Stimulated activated CD4-positive, alpha-beta T cell treated with anti-CD3 and anti-CD28 coated beads, Interleukin-15, amount 100 ng/mL, for 24 hours (primary cell): ENCODE measurements at places on chromosomes 12 and 14.
A peak's percentile ranks its signal among the peaks of the same experiment; 100 is the strongest.

DNA sequence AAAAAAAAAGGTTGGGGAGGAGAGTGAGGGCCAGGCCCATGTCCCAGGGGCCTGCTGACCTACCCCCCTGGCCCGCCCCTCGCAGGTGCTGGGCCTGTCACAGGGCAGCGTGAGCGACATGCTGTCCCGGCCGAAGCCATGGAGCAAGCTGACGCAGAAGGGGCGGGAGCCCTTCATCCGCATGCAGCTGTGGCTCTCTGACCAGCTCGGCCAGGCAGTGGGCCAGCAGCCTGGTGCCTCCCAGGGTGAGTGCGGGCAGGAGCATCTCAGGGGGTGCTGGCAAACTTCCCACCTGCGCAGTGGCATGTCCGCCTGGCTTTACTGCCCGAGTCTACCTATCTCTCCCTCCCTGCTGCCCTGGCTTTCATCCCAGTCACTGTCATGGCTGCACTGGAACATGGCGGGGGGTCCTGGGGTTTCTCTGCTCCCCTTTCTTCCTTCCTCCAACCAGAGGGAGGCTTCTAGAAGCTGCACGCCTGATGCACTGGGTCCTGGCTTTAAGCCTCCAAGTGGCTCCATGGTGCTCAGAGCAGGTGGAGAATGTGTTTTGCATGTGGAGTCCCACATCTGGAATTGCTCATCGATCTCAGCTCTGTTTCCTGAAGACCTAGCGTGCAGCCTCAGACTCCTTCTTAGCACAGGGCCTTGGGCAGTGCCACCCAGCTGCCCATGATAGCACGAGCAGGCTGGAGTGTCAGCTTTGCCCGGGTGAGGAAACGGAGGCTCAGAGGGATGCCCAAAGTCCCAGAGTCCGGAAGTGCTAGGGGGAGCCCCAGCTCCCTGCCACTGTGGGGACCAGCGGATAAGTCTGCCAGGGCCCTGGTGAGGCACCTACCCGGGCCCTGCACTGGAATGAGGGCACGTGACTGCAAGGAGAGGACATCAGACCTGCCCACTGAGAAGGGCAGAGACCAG lies 46.3 kb downstream of the PHETA1 start:
- no peak for DNase-seq

DNA sequence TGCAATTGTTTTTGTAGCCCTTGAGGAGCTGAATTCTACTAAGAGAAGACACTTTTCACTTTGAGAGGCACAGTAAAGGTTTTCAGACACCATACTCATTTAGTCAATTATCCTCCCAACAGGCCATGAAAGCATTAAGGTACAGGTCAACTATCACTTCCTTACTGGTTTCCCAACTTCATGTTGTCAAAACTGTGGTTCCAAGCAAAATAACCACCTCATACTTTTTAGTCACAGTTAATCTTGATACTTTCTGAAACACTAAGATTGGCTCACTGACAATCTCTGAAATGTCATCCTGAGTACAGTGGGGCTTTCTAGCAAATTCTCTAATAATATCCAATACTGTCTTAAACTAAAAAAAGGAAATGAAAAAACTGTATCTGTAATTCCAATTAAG lies 71.7 kb downstream of the SLC2A13 start:
- DNase-seq, result no peak

- no peak for DNase-seq
Observed at GRCh38 chr12:91986084-91986483, 159.6 kb downstream of the BTG1 start.

DNA sequence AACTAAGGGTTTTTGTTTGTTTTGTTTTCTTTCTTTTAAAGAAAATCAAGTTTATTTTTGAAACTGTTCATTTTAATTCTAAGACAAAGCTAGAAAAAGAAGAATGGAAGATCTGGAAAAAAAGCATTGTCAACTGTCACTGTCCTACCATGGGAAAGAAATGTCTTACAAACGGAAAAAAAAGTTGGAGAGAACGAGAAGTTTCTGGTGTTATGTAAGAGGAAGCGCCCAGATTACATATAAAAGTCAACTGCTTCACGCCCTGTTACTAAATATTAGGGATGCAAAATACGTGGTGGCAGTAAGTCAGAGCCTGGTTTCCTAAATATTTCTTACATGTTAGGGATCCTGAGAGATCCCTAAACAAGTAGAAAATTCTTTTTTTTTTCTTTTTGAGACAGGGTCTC lies 14.3 kb upstream of the FBXL14 start:
- no peak for DNase-seq

- no peak for DNase-seq
Observed at GRCh38 chr14:58972233-58973017, 216.0 kb upstream of the DAAM1 start.

GRCh38 chr14:70735043-70735442 lies 74.3 kb downstream of the MAP3K9 start:
- DNase-seq, result no peak

DNA sequence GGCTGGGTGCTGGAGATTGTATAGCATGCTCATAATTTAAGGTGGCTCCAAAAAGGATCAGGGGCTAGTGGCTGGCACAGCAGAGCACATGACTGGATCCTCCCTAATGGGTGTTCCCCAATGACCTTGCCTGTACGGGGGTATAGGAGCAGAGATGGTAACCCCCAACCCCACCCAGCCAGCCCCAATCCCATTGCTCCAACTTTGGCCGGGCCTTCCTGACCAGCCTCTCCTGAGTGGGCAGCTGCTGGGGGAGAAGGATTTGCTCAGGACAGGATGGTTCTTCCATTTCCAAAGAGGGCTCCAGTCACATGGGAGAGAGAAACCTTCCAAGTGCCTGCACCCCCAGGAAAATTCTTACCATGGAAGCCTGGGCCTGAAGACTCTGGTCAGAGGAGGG lies 15.3 kb upstream of the NR4A1 start:
- DNase-seq, result no peak

- DNase-seq, result peak; percentile 15
Observed at GRCh38 chr14:92516966-92517506, 3.5 kb downstream of the RIN3 start.

DNA sequence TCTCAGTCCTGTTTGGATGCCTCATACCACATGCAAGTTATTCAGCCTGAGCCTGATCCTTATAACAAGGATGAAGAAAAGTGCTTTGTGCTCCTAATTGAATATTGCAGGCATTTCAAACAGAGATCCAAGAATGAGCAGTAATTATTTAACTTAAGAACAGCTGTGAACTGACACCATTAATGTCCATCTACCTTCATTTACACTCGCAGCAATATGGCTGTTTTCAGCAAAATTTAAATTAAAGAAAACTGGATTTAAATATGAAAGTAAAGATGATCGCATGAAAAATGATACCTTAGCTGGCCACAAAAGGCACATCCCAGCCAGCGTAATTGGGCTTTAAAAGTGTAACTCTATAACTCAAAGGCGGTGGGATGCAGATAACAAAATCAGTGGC lies 466.3 kb downstream of the GALC start:
- no peak for DNase-seq

DNA sequence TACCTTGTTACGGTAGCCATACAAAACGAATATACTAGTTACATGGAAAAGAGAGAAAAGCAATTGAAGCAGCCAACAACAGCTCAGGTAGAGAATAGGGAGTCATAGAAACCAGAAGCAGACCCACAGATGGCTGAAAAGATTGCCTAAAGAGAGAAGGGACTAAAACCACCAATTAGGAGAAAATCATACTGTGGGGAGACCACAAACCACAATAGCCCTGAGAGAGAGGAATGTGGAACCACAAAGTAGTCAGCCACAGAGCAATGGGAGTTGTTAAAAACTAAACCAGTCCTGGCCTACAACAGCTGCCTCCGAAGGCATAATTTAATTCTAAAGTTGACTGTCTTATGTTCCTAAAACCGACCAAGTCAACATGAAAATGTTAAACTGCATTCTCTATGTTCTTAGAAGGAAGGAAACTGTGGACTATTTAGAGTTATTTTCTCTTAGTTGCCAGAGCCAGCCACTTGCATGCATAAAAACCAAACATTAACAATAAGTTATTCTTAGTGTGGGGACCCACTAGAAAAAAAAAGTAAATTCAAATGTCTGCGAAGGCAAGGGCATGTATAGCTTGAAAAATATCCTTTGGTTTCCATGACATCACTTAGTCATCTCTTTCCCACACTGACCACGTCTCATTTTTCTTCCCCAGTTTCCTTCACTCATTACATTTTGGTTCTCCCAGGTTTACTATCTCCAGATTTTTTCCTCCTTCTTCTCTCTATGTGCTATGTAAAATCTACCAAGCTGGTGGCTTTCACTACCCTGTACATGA lies 398.1 kb downstream of the NOVA1 start:
- no peak for DNase-seq

- no peak for DNase-seq
Observed at GRCh38 chr14:85947461-85948139, 417.7 kb downstream of the FLRT2 start.

DNA sequence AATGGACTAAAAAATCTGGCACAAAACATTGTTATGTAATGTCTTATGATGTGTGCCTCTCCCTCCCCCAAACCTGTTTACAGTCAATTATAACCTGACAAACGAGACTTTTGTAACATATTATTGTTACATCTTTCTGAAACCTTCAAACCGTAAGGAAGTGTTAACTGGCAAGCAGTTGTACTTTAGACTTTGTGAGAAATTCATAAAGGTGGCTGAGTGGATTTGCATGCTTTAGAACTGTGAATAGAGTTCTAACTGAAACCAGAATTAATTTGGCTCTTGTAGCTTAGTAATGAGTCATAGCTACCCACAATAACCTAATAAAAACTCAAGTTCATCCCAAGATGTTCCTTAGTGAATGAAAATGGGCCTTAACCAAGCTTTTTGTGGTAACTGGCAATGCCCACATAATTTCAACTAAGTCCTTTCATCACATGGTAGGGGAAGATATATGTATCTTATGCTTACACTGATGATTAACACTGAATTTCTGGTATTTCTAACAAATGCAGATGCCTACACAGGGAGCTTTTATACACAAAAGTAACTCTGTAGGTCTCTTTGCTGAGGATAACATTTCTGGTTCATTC lies 29.7 kb downstream of the RAD9B start:
- no peak for DNase-seq

- no peak for DNase-seq
Observed at GRCh38 chr12:2165021-2165420, 112.2 kb downstream of the CACNA1C start.

- DNase-seq, result no peak
Observed at GRCh38 chr12:69321351-69321750, 26.8 kb upstream of the LYZ start.
